Choroid plexus epithelial cell (primary cell): ENCODE measurements at places on chromosomes 1 and 21.

DNA sequence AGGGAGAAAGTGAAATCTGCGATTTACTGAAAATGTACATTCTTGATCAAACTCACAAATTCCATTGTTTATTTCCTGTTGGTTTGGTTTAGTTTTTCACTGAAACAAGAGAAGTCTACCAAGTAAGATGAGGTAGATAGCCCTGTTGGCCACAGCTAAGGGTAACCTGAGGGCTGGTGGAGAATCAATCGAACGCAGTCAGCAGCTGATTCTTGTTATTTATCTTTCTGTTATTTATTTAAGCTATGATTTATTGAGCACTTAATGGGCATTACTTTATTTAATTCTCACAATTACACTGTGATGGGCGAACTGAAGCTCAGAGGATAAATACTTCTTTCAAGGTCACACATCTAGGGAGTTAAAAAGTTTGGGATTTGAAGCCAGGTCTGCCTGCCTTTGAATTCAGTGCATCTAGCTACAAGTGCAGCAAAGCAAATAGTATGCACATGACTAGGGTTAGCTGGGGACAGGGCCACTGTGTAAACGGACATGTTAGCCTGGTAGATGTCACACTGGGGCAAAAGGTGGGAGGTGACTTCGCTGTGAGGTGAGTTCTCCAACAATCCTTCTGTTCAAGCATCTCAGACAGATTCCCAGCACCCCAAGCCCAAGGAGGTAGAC lies 106.5 kb upstream of the GADD45A start:
- DNase-seq, result no peak

GRCh38 chr1:63935143-63935542 lies 161.3 kb downstream of the ROR1 start:
- peak; percentile 38 for DNase-seq

- DNase-seq, result no peak
Measured at GRCh38 chr1:33382661-33383415, 48.1 kb downstream of the PHC2 start.

- DNase-seq, result peak; percentile 2
Measured at GRCh38 chr1:208834381-208835096, 590.4 kb upstream of the PLXNA2 start.

DNA sequence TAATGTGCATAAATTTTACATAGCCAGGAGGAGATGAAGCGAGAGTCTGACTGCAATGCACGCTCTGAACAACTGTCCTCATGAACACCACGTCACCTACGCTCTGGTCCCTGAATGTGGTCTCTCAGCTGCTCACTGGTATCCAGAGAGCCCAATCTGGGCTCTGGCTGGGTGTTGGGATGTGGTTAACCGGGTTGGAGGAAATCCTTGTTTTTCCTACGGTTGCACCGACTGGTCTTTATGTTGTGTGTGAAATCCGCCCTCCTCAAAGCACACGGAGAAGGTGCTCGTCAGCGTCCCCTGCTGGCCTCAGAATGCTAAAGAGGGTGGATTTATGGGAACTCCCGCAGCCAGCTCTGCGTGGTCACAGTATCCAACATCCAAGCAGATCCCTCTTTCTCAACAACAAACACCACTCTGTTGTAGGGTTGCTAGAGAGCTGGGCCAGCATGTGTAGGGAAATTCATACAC lies 51.8 kb upstream of the FAM89A start:
- DNase-seq, result peak; percentile 38

GRCh38 chr1:21828075-21828474 lies 16.0 kb downstream of the LDLRAD2 start:
- no peak for DNase-seq

- no peak for DNase-seq
Measured at GRCh38 chr1:172766462-172766861, 107.6 kb downstream of the FASLG start.

- no peak for DNase-seq
Measured at GRCh38 chr1:87993051-87993450, 664.4 kb downstream of the LMO4 start.

DNA sequence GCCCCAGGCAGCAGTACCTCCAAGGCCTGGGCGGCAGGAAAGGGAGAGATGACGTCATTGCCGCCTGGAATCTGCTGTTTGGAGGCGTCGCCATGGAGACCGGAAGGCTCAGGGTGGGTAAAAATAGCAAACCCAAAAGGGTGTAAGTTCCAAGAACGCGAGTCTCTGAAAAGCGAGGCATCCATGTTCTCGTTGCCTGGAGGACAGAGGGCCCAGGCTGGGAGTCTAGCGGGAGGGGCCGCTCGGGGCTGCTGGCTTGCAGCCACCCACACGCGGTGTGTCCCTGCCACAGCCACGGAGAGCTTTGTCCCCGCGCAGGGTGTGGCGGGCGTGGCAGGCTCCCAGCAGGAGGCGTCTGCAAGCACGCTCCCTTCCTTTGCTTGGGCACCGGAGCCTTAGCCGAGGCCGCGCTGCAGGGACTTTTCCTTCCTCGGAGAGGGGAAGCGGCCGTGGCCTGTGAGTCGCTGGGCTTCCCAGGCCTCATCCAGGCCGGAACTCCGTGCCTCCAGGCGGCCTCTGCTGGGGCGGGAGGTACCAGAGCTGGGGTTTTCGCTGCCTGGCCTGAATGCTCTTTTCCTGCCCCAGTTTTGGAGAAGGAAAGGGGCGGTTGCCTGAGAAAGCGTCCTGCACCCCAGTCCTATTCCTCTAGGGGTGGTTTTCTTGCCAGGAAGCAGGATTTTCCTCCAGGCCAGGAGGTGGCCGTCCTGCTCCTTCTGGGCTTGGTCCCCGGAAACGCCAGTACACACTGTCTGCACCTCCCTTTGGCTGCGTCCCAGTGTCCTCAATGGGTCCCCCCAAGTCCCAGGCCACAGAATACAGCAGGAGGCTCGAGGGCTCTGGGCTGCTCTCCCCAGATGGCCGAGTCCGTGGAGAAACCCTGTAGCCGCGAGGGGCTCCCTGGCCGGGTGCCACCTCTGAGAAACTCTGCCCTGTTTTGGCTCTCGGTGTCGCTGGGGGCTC lies 15.3 kb upstream of the SKI start:
- peak; percentile 98 for DNase-seq

DNA sequence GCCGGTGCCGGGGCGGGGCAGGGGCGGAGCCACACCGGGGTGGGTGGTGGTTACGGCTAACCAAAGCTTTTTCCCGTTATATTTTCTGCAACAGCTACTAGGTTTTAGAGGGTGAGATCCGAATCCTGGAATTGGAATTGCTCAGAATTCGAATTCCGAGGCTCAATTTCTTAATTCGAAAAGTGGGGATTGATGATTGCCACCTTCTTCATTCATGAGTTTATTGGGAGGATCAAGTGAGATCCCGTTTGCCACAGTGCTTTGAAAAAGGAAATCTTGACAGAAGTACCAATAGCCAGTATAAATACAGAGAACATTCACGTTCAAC lies 207 bp upstream of the SVBP start:
- no peak for DNase-seq

DNA sequence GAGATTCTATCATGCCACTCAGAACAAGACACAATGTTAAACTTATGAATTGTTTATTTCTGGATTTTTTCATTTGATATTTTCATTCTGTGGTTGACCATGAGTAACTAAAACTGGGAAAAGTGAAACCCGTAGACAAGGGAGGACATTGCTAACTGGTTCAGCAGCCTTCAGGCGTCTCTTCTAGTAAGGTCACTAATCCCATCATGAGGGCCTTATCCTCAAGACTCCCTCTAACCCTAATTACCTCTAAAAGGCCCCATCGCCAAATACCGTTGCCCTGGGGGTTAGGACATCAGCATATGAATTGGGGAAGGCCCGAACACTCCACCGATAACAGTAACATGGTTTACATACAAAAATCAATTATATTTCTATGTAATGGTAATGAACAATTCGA lies 247.6 kb downstream of the TM2D1 start:
- no peak for DNase-seq

DNA sequence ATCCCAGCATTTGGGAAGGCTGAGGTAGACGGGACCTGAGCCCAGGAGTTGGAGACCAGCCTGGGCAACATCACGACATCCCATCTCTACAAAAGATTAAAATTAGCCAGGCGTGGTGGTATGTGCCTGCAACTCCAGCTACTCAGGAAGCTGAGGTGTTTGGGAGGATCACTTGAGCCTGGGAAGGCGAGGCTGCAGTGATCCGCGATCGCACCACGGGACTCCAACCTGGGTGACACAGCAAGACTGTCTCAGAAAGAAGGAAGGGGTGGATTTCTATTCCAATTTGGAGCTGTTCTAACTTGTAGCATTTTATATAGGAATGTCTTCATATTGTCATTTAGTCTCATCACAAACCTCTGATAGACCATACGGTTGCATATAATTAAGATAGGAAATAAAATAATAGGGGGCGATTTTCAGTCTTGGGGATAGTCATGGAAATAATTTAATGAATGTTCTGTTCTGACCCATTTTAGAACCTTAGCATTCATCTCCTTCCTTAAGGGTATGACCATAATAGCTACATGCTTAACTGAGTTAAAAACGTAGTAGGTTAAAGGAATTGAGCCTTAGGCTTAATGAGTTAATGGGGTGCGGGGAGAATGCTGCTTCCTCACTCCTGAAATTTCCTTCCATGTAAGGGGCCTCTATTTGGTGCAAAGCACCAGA lies 93.1 kb downstream of the ADCY10 start:
- DNase-seq, result no peak

DNA sequence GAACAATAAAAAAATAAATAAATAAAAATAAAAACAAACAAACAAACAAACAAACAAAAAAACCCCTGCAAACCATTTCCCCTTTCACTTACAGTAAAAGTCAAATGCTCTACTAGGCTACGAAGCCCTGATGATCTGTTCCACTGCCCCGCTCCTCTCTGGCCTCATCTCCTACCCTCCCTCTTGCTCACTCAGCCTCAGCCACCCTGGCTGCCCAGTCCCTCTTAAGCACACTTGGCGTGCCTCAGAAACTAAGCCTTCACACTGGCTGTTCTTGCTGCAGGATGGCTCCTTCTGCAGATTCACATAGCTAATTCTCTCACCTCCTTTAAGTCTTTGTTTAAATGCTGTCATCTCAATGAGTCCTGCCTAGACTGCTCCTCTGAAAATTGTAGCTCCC lies 30.8 kb upstream of the UHMK1 start:
- DNase-seq, result no peak

DNA sequence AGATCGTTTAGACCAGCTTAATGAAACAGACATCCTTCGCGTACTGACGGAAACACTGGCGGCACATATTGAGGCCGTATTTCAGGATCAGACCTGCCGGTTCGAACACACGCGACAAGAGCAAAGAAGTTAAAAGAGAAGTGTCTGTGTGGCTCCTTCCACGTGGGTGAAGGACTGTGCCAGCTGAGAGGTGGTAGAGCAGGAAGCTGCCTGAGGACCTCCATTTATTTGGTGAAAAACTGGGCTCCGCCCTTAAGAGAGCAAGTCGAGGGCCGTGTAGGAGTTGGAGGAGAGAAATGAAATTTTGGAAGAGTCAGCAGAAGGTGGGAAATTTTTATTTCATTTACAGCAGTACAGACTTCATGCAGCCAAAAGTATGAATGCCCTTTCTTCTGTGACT lies 38.8 kb upstream of the ADORA3 start:
- no peak for DNase-seq

DNA sequence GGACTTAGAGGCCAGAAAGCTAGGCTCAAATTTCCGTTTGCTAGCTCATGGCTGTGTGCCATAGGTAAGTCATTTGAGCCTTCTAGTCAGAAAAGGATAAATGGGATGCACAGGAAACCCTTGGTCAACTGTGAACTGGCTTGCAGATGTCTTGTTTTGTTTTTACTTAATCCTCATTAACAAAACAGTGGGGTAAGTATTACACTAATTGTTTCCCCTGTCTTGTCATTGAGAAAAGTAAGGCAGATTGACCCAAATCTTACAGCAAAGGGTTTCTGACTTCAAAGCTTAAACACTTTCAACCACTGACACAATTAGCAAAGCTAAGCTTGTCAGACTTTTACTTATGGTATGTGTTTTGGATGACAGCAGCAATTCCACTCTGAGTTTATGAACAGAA lies 291.3 kb downstream of the NTNG1 start:
- DNase-seq, result no peak

DNA sequence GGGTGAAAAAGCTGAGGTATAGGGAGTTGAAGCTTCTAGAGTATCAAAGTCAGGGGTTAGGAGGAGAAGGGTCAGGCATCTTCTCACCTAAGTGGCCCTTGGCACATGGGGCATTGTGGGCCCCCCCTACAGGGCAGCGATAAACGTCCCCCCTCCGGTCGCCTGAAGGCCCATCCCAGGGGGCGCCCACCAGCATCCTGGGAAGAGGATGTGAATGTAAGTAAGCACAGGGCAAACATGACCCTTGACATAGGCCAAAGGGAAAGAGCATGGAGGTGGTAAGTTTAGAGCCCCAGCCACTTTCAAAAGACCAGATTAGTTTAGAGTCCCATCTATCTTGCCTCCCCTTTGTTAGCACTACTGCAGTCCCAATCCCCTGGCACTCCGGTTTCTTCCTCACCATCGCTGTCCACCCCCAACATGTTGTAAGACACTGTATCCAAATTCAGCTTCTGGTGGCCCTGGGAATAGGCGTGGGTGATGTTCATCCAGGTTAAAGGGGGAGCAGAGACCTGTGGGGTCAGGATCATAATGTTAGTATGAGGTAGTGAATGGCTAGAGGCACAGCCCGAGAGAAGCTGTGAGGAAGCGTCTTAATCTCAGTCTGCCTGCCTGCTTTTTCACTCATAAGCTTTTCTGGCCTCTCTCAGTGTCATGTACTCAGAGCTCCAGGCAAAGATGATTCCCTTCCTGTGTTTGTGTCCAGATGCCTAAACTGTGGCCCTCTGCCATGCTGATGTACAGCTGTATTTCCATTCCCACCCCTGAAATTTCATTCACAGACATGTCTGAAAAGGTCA lies 2.7 kb downstream of the ITGA10 start:
- DNase-seq, result peak; percentile 45

- DNase-seq, result peak; percentile 41
Measured at GRCh38 chr1:155226910-155227260, 18.4 kb downstream of the MTX1 start.

DNA sequence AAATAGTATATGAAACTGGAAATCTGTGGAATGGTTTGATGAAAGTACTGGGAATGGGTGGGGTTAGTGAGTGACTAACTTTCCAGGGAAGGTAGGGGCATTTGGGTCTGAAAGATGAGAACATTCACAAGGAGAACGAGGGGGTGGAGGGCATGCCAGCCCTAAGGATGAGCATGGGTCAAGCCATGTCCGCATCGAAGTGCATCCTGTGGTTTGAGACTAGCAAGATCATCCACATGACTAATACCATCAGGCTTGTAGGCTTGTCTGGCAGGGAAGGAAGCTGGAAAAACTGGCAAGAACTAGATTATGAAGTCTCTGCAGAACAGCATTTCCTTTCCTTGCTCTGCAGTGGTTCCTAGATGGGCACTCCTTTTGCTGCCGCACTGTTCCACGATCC lies 70.4 kb upstream of the UBE2U start:
- peak; percentile 81 for DNase-seq
